ENCODE measurements at places on chromosomes 2 and 18. TPM values are rescaled to one million over a fixed set of nuclear protein-coding genes. Genes with fewer than 3 reads are reported as not detected.

DNA sequence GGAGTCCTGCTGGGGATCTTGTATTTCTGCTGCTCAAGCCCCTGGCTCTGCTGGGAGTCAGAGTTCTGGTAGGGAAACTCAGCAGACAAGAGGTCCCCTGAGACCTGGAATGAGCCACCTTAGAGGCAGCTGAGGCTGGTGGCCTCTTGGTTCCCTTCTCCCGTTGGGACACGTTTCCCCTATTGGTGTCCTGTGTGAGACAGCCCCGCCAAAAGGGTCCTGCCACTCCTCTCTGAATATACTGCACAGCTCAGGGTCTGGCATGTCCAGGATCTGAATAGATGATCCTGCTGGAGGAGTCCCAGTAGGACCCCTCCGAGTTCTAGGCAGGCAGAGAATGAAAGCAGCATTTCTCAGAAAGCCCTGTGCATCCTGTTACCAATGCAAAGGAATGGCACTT, 2.0 kb upstream of the RALB start:
- no peak for DNase-seq

HOXD9 gene
- total RNA-seq: not detected

CFAP65 gene
- under 0.01 TPM for total RNA-seq

DNA sequence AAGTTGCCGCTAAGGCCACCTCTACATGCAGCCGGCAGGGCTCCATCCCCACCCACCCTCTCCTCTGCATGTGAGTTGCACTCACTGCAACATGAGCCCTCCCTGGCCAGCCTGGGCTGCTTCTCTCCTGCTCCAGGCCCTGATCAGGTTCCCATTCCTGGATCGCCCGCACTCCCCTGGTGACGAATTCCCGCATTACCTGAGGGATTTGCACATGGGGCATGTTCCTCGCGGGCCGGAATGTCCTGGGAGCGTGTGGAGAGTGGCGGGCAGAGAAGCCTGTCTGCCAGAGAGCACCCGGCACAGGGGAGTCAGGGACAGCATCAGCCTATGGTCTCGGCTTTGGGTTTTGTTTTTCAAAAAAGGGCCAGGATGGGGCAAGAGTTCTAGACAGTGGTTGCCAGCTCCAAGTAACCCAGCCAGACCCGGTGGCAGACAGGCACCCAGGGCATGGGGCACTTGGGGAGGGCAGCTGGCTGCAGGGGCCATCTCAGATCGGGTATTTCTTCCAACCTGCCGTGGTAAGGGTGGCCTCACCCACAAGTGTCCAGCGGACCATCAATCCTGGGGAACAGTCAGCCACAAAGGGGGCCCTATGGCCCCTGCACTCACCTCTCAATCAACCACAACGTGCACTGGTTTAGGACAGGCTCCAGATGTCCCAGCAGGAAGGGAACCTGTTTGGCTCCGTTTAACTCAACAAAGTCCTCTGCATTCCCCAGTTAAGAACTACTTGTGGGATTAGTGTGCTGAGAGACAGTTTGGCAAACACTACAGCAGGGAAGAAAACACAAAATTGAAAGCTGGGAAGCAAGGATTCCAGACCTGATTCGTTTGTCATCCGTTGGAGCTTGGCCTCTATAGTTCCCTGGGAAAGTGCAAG, 187.7 kb downstream of the SMAD7 start:
- no peak for DNase-seq

FIGN gene
- 0.99 TPM for total RNA-seq

All from pulmonary artery endothelial cell (primary cell).